Inflammatory macrophage (primary cell): ENCODE measurements at places on chromosomes 7 and 10.

- DNase-seq, result no peak
These were observed 24.3 kb upstream of the MKI67 start for GRCh38 chr10:128150561-128150960.

DNA sequence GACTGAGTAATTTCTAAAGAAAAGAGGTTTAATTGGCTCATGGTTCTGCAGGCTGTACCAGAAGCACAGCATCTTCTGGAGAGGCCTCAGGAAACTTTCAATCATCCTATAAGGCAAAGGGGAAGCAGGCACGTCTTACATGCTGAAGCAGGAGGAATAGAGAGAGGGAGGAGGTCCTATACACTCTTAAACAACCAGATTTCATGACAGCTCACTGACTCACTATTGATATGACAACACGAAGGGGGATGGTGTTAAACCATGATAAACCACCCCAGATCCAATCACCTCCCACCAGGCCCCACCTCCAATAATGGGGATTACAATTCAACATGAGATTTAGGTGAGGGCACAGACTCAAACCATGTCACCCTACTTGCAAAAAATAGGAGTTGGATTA is 201.5 kb downstream of the CDK14 start:
- no peak for DNase-seq

DNA sequence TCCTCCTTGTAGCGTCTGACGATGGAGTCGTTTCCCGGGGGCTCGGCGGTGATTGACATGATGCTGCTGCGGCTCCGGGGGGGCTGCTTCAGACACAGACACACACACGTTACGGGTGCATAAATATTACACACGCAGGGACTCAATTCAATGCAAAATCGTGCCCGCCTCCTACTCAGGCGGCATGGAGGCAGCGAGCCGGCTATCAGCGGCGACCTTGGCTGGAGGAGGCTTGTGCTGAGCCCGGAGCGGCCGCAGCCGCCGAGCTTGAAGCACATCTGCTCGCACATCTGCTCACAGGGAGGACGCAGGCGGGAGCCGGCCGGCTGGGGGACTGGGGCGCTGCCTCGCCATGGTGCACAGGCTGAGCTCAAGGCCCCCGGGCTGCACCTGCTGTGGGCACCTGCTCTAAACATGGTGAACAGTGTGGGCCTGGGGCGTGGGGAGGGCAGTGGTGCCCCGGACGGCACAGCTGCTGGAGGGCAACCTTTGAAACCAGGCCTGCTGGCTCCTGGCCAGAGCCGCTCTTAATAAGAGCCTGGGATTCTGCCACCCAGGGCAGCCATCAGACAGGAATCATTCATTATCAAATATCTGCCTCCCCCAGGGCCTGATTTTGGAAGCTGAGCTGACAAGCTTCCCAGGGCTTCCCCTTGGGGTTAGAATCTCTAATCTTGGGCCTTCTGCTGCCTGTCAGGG is 84.7 kb upstream of the GNA12 start:
- DNase-seq, result no peak

DNA sequence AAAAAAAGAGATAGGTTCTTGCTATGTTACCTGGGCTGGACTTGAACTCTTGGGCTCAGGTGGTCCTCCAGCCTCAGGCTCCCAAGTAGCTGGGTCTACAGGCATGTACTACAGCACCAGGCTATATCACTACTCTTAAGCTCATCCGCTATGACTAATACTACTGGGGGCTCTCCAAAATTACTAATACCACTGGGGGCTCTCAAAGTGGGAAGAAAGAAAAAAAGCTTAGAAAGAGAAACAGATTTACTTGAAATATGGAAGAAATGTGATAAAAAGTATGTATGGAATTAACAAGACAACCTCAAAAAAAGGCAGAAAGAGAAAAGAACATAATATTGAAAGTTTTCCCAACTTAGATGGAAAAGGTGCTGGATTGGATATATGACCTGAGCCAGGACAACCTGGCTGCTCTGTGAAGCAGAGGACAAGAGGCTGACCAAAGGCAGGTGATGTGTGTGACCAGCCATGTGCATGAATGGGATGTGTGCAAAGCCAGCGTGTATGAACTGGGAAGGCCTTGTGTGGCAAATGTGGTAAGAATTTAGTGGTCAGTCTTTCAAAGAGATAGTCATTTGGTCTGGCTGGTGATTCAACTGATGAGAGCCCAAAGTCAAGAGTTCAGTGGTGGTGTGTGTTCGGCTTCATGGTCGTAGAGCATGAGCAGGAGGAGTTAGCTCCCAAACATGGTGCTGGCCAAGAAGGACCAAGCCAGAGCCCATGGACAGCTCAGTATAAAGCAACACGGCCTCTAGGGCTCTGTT is 232.4 kb upstream of the KLF14 start:
- no peak for DNase-seq

DNA sequence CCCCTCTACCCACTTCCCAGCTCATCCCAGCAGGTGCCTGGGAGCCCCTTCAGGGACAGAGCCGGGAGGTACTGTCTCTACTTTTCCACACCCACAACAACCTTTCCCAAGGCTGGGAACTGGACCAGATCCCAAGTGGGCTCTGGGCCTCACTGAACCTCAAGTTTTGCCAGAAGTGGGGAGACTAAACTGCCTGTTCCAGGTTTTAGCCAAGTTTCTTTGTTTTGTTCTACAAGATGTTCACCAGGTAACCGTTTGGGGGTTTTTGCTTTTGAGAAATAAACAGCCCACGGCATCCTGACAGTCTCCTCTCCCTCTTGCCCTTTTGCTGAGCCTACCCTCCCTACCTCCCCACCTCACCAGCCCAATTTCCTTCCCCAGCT is 10.6 kb upstream of the EMX2 start:
- no peak for DNase-seq

- DNase-seq, result no peak
These were observed 435.7 kb upstream of the GALNT17 start for GRCh38 chr7:70696201-70696754.

GRCh38 chr7:131538813-131539179 is 17.6 kb downstream of the PODXL start:
- no peak for DNase-seq

DNA sequence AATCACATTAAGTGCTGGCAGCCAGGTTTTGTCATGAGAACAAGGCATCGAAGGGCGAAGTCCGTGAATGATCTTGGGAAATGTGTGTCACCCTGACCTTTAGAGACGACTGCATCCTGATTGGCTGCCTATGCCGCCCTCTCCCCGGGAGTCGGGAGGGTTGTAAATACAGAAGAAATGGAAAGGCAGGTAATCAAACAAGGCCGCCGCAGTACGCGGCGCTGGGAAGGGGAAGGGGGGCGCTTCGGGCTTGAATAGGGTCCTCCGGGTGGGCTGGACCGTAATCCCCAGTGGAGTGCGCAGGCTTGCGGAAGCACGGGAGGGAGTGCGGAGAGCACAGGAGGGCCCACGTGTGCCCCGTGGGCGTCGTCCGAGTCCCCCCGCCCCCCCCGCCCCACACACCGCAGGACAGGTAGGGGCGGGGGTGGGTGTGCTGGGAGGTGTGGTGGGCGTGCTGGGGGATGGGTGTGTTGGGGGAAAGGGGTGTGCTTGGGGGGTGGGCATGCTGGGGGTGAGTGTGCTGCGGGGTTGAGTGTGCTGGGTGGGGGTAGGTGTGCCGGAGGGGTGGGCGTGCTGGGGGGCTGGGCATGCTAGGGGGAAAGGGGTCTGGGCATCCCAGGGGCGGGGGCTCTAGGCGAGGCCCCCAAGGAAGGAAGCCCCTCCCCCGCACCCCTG is 169.4 kb downstream of the ARHGAP12 start:
- DNase-seq, result peak; percentile 65

DNA sequence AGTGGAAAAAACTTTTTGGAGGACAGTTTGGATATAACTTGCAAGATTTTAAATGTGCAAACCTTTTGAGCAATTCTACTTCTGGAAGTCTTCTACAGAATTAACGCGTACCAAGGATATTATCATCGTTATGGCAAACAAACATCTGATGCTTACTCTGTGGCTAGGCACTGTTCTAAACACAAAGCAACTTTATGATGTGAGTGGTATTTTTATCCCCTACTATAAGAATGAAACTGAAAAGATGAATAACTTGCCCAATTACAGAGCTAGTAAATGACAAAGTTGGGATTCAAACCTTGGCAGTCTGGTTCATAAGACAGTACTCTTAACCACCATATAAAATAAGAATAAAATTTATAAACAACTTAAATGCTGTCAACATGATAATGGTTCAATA is 15.8 kb downstream of the ASZ1 start:
- no peak for DNase-seq

DNA sequence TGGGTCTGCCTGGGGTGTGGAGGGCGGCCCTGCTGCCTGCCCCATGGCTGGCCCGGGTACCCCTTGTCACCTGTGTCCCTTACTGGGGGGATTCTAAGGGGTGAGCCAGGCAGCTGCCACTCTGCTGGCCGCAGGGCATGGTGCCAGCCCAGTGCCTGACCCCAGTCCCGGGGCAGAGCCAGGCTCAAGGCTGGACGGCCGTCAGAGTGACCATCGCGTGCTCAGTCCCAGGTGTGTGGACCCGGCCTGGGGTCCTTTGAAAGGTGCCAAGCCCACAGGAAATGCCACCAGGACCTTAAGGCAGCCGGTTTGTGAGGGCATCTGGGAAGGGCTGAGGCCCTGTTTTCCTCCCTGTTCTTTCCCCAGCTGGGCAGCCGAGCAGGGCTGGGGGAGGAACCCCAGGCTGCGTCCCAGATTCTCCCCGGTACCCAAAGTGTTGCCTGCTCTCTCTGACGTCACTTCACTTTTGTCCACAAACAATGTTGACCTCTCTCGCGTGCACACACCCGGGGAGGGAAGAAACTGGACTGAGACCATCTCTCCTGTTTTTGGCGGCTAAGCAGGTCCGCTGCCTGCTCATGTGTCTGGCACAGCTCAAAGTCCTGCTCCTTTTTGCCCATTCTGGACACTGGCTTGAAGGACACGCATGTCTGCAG is 37.6 kb downstream of the PAPOLB start:
- DNase-seq, result no peak

DNA sequence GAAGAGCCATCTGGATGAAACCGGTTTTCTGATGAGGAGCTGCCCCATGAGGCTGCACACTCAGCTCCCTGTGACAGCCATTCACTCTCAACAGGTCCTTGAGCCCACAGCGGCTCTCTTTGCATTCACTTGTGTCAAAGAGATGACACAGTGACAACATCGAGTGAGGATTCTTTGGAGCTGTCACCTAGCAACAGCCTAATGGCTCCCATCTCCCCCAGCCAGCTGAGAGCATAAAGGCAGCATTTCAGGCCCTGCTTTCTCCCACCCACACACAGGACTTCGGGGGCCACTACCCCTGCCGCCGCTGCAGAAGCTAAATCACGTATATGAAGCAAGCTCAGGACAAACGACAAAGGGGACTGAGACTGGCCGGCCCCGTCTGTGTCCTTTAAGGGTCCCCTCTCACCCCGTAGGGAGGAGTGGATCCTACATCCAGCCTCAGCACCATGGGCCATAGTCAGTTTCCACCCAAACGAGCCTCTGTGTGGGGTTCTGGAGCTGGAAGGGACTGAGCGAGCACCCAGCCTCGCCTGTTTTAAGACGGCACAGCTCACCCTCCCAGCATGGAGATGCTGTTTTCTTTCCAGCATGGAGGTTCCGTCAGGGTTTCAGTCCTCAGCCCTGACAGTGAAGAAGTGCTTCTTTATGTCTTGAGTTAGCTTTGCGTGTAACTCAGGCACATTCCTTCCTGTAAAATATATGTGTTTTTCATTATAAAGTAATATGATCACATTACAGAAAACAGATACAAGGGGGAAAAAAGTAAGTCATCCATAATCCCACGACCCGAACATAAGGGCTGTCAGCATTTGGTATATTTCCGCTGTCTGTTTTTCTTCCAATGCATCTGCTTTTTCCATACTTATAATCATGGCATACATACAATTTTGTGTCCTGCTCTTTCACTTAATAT is 4.9 kb downstream of the CPA4 start:
- DNase-seq, result no peak

DNA sequence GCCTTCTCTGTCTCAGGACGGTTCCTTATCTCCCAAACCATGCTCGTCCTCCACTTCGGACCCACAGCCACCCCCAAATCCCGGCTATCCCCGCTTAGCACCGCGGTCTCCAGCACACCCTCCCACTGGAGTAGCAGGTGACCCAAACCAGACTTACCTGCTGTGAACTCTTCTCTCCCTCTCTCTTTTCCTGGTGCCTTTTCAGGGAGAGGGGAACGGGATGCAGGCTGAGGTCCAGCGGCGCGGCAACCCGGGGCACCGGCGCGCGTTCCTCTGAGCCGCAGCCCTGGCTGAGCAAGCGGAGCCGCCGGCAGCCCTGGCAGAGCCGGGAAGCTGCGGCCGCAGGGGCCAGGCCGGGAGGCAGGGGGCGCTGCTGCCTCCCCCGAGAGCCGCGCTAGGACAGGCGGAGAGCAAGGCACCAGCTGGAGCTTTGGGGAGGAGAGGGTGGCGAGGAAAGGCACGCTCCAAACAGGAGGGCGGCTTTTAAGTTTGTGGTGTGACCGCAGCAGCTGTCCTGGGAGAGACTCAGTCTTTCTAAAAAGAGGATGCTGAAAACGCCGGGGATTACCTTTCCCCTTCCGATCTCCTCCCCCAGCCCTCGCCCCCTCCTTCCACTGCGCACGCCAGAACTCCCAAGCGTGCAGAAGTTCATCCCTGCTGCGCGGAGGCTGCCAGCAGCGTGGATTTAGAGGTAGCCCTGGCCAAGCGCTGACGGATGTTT is at the start of gene SEMA3D:
SEMA3D (minus strand) TSS at position 536 of the 721 bp plus-strand sequence. CDS start 65,165 bp downstream, outside the sequence.
- DNase-seq, result peak; percentile 31

- no peak for DNase-seq
These were observed 73.3 kb downstream of the TAF3 start for GRCh38 chr10:7891634-7892033.

DNA sequence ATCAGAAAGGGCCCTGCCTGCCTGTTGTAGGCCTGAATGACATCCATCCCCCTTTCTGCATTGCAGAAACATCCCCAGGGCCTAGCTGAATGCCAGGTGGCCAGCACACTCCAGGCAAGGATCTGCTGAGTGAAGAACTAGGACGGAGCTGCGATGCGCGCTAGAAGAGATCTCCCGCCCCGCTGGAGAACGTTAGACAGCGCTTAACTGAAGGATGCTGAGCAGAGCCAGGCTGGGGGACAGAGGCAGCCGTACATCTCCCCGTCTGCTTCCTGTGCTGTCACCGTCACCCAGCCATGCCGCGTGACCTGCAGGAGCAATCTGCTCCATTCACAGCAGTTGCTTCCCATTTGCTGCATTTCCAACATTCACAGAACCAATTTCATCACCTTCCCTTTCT is 73.3 kb downstream of the FAM53B start:
- DNase-seq, result peak; percentile 83

GRCh38 chr7:22127835-22128527 is 182.3 kb upstream of the CDCA7L start:
- no peak for DNase-seq

- DNase-seq, result no peak
These were observed 32.5 kb upstream of the EIF4H start for GRCh38 chr7:74141705-74142104.
